T-helper 1 cell (primary cell): ENCODE measurements at places on chromosomes 3 and 15.
A peak's percentile ranks its signal among the peaks of the same experiment; 100 is the strongest.

DNA sequence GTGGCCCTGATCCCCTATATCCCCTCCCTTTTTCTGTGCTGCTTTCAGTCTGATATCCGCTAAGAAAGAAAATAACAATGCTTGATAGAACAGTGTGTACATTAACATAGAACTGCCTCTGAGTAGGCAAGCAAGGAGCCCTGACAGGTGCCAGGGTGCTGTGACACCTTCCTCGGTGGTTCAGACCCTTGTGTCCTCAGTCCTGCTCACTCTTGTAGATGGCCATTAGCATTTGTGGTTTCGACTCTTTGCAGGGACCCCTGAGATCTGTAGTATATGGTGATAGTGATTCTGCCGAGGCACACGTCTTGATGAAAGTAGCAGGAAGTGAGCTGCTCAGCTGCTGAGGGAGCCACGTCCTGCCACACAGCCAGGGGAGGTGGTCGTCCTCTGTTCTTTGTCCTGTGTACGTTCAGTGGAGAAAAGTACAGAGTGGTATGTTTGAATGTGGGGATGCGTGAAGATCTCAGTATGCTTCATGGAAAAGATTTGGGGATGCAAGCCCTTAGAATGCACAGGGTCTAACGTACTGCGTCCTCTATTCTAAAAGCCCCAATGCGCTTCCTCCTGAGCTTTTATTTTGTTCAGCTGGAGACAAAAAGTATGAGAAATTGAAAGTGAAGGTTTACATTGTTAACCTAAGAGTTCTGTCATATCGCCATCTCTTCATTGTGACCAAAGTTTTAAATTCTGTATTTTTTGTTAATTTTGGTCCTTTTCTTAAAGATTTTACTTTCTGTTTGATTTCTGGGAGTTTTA lies 35.4 kb downstream of the PXYLP1 start:
- DNase-seq = peak; percentile 25

- no peak for DNase-seq
Observed at GRCh38 chr3:197423376-197423775, 125.0 kb upstream of the DLG1 start.

GRCh38 chr15:78167227-78167888 lies 18.2 kb downstream of the IDH3A start:
- peak; percentile 87 for DNase-seq

- no peak for DNase-seq
Observed at GRCh38 chr3:8320711-8321458, 180.7 kb upstream of the LMCD1 start.

- no peak for DNase-seq
Observed at GRCh38 chr15:47516558-47516957, 200.7 kb upstream of the SEMA6D start.

DNA sequence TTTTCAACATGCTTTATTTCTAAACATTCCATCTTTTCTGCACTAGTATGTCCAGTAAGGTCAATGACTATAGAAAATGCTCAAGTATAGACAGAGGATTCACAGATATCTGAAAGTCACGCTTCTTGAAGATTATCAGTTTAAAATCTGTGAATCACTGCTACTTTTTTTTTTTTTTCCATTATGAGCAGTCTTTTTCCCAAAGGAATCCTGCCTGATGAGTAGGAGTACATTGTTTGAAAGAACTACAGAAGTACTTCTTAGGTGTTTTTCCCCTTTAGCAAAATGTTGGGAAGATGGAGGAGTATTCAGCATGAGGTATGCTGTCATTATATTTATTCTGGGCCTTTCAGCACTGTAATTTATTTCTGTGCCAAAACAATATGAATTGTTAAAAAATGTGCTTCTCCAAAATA lies 266.2 kb downstream of the NLGN1 start:
- no peak for DNase-seq

- no peak for DNase-seq
Observed at GRCh38 chr3:194235160-194235559, 99.2 kb downstream of the HES1 start.

- no peak for DNase-seq
Observed at GRCh38 chr15:27133249-27133648, 162.3 kb downstream of the GABRG3 start.

- no peak for DNase-seq
Observed at GRCh38 chr3:71090207-71090606, 493.3 kb downstream of the FOXP1 start.

DNA sequence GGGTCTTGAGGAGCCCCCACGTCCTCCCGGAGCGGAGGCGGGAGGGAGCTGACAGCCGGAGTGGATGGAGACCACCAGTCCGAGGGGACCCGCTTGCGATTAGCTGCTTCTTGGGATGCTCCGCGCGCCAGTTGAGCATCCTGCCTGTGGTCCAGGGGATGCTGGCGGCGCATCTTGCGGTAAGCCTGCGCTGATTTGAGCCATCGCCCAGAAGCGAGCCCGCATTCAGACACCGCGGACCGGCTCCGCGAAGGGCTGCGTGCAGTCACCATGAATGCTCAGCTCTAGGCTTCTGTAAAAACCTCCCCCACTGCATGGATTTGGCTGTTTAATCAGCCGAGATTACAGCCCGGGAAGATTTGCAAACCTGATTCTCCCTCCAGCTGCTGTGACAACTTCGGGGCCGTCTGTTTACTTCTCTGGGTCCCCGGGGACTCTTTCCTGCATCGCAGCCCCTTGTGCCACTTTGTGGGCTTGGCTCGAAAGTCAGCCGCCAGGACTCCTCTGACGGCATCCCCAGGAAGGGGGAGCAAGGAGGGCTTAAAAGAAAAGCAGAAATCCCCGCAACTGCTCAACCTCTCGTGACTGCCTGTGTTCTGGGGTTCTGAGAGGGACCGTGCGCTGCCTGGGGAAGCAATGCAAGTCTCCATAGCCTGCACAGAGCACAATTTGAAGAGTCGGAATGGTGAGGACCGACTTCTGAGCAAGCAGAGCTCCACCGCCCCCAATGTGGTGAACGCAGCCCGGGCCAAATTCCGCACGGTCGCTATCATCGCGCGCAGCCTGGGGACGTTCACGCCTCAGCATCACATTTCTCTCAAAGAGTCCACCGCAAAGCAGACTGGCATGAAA lies 171.1 kb downstream of the KCNAB1 start:
- no peak for DNase-seq

DNA sequence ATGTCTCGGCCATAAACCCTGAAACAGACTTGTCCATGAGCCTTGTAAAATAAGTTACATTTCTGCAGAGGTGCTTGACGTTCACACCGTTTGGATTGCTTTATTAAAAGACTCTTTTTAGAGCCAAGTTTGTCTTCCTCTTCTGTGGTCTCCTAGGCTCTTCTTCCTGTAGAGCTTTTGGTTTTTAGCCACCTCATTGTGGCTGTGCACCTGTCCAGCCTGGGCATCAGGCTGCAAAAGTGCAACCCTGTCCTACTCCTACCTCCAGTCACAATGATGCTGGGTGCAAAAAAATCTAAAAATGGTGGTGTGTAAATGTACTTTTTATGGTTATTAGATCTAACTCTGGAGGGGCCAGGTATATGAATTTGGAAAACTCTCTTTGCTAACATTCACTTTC lies 2.8 kb upstream of the RIOX2 start:
- no peak for DNase-seq

DNA sequence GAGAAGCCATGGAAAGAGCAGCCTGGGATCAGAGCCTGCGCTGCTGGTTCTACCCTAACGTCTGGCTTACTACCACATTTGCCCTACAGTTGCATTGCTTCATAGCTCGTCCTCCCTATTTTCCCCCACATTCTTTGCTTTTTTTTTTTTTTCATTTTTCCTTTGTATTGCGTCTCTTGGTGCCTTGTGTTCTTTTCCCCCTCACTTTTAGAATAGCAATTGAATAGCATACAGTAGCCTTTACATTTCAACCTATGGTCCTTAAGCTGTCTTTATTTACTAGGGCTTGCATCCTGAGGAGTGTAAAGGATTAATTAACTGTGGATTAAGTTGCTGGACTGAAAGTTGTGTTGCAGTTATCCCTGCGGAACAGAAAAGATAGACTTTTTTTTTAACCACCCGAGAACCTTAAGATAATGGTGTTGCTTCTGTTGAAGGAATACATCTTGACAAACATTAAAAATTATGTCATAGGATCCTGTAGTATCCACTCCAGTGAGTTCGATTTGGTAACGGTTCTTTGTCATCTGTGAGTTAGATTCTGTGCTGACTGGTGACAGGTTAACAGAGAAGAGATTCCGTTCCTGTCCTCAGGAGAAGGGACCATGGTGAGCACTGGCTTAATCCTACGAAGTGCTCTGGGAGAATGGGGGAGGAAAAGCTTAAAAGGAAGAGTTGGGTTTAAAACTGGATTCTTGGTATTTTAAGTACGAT lies 417.4 kb upstream of the NAALADL2 start:
- DNase-seq = no peak

GRCh38 chr3:69085833-69086722 lies 1.3 kb downstream of the ARL6IP5 start:
- DNase-seq = peak; percentile 30

GRCh38 chr15:46751303-46751702 lies 966.0 kb upstream of the SEMA6D start:
- no peak for DNase-seq

DNA sequence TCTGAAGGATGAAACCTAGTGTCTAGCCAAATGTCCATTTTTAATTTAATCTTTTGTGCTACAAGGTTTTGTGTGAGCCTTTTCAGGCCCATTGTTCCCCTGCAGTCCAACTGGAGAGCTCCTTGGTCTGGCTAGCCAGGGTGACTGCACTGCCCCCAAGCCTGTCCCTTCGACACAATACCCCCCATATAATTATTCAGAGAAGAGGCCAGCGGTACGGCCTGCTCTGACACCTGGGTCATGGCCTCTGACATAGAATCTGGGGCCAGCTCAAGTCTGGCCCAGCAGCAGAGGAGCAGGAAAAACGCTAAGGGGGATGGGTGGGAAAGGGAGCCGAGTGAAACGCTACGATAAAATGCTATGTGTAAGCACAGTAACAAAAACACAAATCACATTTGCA lies 64.2 kb upstream of the PYGO1 start:
- no peak for DNase-seq

GRCh38 chr15:25624504-25625177 lies 185.8 kb upstream of the UBE3A start:
- DNase-seq = no peak

- no peak for DNase-seq
Observed at GRCh38 chr15:65518633-65519285, 1.3 kb upstream of the DPP8 start.

DNA sequence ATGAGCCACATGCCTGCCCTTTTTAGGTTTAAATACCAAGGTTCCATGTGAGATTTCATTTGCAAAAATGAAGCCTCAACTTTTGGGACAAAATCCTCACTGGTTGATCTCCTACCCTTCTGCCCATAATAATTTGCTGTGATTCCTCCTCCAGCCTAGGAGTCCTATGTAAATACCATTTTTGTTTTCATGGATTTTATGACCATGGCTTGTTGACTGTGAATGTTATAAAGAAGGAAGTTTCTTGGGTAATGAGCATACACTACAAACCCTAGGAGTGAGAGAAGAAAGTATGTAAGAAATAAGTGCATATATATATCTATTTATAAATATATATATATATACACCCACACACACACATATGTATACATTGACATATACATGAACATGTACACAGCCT lies 13.1 kb downstream of the RLBP1 start:
- DNase-seq = no peak
